NCI-H187 (cell line): ENCODE measurements at places on chromosomes 3 and 15.

- DNase-seq = no peak
Measured at GRCh38 chr15:90119367-90119766, 17.1 kb upstream of the IDH2 start.

DNA sequence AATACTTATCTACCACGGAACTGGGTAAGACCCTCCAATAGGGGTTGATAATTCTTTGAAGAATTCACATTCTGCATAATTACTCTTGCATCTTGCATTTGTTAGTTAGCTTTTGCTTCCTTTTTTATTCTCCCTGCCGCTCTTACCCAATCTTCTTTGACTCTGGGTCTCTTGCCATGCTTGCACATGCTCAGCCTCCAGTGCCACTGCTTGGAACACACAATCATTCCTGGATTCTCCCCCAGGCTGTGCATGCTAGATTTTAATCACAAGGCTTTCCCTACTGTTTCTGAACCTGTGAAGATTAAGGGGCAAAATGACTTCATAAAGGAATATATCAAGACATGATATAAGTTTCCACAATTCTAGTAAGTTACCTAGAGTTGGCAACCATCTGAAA lies 133.1 kb downstream of the IL1RAP start:
- DNase-seq = no peak

GRCh38 chr15:95269242-95270183 lies 1038.2 kb downstream of the MCTP2 start:
- DNase-seq = no peak

DNA sequence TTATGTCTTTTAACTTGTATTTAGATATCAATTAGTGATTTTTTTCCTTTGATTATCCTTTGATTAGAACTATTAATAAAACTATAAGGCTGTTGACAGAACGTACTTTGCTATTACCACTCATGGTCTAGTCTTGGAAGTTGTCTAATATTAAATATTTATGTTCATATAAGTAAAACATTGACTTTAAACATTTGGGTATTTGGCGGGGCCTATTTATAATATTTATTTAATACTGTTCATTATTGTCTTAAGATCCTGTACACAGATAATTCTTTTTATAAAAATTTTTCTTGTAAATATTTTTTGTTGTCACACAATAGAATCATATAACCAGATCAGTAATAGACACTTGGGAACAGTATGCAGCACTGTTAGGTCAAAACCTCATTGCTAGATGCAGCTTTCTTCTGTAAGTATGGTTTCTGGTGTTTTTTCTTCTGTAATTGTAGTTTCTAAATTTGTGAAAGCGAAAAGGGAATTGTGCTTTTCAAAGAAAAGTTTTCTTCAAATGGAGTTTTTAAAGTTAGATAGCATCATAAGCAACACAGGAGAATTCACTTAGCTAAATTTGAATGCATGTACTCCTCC lies 93.4 kb downstream of the FNDC3B start:
- no peak for DNase-seq

DNA sequence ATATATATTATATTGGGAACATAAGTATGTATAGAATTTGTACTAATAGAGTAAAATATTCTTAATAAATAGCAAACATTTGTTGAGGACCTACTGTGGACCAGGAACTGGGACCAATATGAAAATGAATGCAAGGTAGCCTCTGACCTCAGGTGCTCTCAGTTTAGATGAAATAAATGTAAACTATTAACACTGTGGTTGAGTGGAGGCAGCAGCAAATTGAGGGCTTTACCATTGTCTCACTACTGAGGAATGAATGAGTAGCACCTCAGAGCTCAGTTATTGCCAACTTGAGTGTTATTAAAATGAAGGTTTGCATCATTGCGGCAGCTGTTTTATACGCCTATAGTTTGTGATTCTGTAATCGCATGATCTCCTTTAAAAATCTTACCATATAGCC lies 90.9 kb upstream of the CGNL1 start:
- DNase-seq = no peak

- no peak for DNase-seq
Measured at GRCh38 chr3:61892891-61893290, 331.5 kb downstream of the PTPRG start.

DNA sequence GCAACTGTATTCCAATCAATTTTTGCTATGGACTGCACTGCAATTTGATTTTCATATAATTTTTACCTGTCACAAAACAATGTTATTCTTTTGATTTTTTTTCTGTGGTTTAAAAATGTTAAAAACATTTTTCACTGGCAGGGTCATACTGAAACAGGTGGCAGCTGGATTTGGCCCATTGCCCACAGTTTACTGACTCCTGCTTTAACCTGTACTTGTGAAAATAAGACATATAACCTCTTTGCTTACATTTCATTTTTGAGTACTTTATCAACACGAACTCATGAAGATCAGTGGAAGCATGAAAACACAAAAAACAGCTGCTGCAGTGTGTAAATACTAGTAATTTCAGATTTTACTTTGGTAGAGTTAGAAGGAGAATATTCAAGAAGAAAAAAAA lies 313.1 kb downstream of the WDR72 start:
- DNase-seq = no peak

DNA sequence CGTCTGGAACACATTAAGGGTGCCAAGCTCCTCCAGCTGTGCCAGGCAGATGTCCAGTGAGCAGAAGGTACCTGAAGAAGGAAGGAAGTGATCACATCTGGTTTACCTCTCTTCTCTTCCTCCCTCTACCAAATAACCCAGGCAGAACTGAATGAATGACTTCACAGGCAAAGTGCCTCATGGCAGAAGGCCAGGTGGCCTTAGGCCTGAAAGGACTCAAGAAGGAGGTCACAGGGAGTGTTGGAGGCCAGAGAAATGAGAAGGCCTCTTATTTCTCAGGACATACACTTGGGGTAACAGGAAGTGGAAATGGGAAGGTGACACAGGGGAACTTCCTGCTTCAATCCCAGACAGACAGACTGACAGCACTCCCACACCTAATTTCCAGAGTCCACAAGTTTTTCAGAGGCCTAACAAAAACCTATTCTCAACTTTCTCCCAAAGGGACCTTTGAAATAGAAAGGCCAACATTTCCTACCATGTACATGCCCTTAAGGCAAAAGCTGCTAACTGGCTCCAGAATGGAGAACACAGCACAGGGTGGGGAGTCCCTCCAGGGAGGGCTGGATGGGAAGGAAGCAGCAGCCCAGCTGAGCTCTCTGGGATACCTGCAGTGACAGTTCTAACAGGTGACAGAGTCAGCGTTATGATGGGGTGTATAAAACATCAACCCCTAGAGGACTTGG lies 17.6 kb upstream of the SIN3A start:
- DNase-seq = no peak

DNA sequence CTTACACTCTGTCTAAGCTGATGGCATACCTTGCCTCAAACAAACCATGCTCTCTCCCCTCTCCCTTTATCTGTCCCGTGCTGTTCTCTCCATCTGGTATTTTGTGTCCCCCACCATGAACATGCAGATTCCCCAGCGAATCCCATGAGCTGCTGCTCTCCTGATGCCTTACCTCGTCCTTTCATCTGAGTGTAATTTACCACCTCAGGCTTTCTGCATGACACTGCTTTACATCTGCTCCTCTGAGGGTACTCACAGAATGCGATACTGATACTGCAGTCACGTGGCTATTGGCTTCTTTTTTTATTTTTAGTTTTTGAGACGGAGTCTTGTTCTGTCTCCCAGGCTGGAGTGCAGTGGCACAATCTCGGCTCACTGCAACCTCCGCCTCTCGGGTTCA lies 341.7 kb downstream of the PTPRG start:
- DNase-seq = no peak

DNA sequence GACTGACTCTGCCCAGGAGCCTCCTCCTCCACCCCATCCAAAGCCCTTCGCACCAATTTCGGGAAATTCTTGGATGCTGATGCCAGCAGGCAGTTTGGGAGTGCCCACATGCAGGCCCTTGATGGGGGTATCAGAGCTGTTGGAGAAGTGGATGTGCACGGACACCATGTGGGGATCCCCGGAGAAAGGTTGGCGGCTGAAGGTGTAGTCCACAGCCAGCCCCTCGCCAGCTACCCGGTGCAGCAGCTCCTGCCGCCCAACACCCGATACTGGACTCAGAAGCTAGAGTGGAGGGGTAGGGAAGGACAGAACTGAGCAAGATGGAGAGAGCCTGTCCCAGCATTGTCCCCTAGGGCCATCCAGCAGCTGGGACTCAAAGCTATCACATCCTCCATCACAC lies 15.5 kb upstream of the CPEB1 start:
- no peak for DNase-seq

- no peak for DNase-seq
Measured at GRCh38 chr3:135267487-135267886, 472.4 kb downstream of the EPHB1 start.

DNA sequence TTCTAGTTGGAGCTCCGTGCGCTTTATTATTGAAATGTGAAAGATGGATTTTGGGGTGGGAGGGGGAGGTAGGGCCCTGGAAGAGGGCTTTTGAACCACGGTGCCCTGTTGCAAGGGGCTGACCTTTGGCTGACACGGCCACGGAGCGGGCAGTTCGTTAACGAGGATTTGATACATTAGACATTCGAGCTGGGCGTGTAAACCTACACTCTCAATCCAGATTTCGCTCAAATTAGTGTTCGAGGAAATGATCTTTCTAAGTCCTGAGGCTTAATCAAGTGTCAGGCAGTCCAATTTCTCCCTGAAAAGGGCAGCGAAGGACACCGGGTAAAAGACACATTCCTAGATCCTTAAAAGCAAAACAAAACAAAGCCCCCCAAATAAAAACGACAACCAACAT lies 13.0 kb downstream of the ZIC1 start:
- DNase-seq = no peak

DNA sequence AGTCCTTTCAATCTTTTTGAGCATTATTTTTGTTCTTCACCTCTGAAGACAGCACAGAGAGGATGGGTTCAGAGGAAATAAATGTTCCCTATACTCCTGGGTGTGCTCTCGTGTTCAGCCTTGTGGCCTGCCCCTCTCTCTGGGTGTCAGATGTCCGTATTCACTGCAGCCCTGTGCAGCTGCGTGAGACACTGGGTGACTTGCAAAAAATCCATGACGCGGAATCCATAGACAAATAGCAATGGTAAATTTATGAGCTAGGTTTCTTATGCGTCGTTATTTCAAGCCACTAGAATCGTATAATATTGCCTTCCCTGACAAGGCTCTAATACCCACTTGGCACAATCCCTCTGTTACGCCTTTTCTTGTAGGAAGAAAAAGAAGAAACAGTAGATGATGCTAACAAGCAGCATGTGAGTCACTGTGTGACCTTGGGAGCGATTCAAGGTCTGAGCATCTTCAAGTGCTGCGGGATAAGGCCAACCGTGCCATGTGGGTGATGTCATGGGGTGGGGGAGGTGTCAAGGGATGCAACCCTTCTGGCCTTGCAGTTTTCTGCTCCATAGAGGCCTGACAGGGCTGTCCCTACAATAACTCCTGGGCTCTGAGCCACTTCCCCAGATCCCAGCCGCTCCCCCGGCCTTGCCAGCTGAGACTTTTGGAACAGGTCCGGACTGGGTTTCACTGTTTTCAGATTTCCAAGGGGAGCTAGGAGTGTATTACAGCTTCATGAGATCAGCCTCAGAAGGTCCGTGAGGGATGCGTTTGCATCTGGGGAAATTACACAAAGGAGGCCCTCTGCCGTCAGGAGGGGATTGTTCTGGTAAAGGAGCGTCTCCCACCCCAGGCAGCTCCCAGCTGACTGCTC lies 47.6 kb upstream of the POMGNT2 start:
- no peak for DNase-seq

DNA sequence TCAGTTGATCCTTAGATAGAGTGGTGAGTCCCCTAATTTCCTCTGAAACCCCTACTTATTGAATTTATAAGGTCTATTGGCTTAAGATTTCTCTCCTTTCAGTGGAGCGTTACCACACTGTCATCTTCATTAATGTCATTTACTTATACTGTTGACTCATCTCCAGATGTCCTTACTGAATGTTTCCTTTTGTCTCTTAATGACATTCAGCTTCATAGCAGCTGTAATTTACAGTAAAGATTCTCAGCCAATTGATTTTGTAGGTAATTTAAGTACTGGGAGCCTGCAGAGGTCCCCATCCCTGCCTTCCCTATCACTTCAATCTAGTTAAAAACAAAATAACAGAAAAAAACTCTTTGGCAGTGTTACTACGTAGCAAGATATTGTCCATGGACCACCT lies 18.8 kb downstream of the STX19 start:
- no peak for DNase-seq

GRCh38 chr3:99954914-99955644 lies 137.4 kb downstream of the CMSS1 start:
- no peak for DNase-seq

- no peak for DNase-seq
Measured at GRCh38 chr3:126917232-126917804, 65.6 kb upstream of the PLXNA1 start.
